Effector CD8-positive, alpha-beta T cell (primary cell): ENCODE measurements at places on chromosomes 4 and X.

GRCh38 chr4:107432451-107432850 lies 287.6 kb downstream of the PAPSS1 start:
- DNase-seq, result no peak

DNA sequence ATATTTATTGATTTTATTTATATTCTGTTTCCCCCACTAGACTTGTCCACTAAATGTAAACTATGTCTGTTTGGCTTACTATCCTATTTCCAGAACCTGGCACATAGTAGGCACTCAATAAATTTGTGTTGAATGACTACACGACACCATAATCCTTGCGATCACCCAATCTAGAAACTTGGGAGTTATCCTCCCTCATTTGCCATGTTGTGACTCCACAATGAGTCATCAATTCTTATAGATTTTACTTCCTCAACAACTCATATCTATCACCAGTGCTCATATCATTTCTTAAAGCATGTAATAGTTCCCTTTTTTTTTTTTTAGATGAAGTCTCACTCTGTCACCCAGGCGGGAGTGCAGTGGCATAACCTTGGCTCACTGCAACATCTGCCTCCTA lies 39.9 kb upstream of the VAMP7 start:
- DNase-seq, result no peak

- no peak for DNase-seq
These were observed 664.2 kb upstream of the CPEB2 start for GRCh38 chr4:14337892-14338584.

DNA sequence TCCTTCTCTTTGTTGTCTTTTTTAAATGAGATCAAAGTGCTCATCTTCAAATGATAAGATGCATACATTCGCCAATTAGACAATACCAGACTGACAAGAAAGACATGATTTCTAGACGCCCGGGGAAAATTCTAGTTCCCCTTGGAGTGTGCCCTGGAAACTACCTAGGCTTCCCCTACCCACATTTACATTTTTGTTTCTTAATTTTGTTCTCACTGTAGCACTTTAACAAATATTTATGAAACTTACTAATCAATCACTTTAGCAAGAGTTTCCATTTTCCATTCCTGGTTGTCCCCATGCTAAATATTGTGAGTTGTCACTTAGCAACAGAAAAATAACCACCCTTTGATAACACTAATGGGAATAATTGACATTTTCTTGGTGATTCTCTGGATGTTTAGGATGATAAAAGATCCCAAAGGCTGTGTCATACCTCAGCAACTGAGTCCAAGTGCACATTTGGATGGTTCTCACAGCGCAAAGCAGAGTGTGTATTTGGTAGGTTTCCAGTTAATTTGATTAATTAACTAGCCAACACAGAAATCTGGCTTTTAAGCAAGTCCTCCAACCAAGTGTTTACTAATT lies 69.6 kb downstream of the FGFBP1 start:
- no peak for DNase-seq

GRCh38 chr4:6367371-6367851 lies 97.8 kb downstream of the WFS1 start:
- DNase-seq, result no peak
